ENCODE measurements at places on chromosomes 16 and 17.
A peak's percentile ranks its signal among the peaks of the same experiment; 100 is the strongest.

DNA sequence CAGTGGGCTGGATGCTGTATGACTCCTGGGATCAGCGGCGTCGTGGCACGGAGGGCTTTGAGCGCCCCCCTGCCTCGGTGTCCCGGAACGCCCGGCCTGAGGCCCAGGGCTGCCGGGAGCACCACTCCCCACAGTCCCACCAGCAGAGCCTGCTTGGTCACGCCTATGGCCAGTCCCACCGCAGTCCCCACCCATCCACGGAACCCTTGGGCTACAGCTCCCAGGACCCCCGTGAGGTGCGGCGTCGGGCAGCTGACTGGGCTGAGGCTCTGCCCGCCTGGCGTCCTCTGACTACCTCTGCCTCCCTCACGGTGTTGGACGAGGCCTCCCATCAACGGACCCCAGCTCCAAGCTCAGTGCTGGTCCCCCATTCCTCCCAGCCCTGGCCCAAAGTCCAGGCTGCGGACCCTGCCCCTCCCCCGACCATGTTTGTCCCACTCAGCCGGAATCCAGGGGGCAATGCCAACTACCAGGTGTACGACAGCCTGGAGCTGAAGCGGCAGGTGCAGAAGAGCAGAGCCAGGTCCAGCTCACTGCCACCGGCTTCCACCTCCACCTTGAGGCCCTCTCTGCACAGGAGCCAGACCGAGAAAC lies 1.6 kb downstream of the SPEM2 start:
- DNase-seq = no peak

DNA sequence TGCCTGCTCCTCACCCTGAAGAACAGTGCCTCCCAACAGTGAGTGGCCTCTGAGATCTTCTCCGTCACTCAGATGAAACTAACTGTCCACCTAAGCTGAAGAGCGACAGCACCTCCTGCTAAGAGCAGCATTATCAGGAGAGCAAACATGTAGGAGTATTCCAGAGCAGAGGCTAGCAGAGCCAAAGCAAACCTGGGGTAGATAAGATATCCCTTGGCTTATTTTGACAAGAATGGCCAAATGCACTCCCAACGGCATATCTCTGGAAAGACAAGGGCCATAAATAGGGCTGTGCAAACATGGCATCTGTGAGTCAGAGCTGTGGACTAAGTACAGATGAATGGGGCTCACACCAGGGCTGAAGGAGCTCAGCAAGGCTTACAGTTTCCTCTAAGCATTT lies 96.3 kb downstream of the NDEL1 start:
- no peak for DNase-seq

GRCh38 chr16:12063004-12063395 lies 86.5 kb downstream of the SNX29 start:
- no peak for DNase-seq

- DNase-seq = peak; percentile 76
Observed at GRCh38 chr17:71438631-71439146, 682.1 kb upstream of the SOX9 start.

DNA sequence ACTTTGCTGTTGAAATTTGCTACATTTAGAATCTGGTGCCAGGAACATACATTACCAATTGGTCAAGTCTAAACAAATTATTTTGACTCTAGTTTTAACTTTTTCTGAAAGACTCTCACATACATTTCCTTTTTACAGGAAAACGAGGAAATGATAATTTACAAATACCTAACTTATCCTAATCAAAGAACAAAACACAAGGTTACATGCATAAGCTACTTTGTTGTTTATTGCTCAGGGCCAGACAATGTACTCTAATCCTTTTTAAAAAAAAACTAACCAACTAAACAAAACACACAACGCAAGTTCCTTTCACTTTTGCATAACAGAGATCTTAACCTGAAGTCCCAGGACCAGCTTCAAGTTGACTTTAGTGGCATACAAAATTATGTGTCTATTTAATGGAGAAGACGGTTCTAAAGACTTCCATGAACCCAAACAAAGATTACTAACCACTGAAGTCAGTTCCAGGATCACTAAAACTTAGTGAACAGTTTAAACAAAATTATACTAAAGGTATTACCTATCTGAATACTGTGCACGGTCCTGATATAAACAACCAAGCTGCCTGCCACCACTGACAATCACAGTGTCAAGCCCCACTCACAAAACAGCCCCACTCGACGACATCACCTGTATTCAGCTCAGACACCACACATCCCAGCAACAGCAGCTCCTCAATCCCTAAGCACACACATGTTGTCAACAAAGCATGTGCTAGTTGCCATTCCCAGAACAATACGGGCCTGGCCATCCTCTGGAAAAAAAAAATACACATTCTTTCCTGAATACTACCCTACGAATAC lies 1.9 kb downstream of the ZNF652 start:
- no peak for DNase-seq

GRCh38 chr17:18960241-18960665 lies 8.3 kb downstream of the SLC5A10 start:
- no peak for DNase-seq

DNA sequence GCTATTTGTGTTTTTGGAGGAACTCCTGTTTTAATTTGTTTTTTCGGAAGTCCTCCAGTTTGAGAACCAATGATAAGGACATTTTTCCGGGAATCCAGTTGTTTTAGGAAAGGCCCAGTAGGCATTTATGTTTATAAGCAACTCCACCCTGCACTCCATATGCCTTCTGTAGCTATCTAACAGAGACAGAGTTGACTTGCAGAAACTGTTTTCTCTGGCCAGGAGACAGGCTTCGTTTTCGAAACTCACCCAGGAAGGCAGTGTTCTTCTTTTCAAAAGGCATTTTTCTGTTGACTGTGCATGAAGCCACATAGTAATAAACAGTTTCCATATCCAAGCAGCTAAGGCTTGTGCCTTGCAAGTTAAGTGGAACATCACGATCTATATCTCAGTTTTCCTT lies 587.1 kb downstream of the WWOX start:
- DNase-seq = no peak

GRCh38 chr16:4936991-4937781 lies at the start of gene PPL:
TSS of gene PPL (minus strand) at chr16:4937148. CDS start at chr16:4937045, 103 bp downstream.
- DNase-seq = no peak

DNA sequence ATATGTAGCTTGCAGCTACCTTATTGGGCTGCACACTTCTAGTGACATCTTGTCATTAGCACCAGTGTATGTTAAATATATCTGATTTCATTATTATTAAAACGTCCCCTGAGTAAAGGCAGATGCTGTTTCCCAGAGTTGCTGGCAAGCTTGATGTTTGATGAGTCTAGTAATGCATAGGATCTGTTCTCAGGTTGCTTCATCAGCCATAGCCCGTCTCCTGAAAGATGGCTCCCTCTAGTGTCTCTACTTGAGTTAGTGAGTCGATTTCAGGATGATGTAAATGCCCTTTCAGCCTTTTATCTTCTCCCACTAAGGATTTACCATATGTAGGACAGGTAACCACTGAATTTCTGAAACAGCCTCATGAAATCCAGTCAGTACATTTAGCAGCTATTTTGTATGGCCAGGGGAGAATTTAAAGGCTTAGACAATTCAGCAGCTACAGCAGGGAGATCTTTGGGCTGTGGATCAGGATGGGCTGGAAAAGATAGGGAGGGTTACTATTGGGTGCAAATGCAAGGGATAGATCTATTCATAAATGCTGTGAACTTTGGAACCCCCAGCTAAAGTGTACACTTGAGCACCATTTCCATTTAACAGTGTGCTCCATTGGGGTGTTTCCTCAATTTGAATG lies 376.3 kb downstream of the CNTNAP4 start:
- DNase-seq = no peak

GRCh38 chr16:3488801-3489200 lies 6.5 kb downstream of the C16orf90 start:
- no peak for DNase-seq

- DNase-seq = no peak
Observed at GRCh38 chr17:792277-792676, 10.1 kb downstream of the MRM3 start.

GRCh38 chr17:67050066-67050465 lies 5.7 kb downstream of the CACNG1 start:
- DNase-seq = no peak

DNA sequence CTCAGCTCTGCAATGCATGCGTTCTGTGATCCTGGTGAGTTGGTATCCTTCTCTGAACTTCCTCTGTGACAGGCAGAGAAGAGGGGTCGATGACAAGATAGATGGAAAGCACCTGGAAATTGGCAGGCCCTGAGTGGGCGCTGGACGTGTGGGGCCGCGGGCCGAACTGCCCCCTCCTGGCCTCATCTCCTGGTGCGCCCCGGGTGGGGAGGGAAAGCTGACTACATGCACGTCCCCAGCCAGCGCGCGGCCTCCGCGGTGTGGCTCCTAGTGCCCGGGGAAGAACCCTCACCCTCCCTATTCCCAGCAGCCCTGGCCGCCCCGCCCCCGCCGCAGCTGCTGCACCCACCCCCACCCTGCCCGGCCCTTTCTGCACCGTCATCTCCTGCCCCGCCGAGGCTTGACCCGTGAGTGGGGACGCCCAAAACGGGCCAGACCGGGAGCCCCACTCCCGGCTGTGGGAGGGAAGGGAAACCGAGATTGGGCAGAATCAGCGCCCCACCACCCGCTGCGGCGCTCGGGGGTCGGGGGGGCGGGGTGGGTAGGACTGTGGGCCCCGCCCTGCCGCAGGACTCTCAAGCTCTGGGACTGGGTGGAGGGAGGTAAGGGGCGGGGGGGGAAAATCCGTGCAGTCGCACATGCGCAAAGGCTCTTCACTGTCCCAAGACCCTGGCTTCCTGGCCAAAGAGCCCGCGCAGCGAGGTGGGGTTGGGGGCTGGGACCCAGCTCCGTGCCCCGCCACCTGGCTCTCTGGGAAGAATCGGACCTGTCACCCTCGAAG lies at the start of gene NOL3:
TSS of gene NOL3 (plus strand) at position 371 of the 781 bp plus-strand sequence.
- peak; percentile 41 for DNase-seq

Data from GM04504 (cell line).